ENCODE measurements at places on chromosomes 6 and 20.

GRCh38 chr6:24358219-24358821 lies 461 bp upstream of the DCDC2 start:
- DNase-seq: no peak

DNA sequence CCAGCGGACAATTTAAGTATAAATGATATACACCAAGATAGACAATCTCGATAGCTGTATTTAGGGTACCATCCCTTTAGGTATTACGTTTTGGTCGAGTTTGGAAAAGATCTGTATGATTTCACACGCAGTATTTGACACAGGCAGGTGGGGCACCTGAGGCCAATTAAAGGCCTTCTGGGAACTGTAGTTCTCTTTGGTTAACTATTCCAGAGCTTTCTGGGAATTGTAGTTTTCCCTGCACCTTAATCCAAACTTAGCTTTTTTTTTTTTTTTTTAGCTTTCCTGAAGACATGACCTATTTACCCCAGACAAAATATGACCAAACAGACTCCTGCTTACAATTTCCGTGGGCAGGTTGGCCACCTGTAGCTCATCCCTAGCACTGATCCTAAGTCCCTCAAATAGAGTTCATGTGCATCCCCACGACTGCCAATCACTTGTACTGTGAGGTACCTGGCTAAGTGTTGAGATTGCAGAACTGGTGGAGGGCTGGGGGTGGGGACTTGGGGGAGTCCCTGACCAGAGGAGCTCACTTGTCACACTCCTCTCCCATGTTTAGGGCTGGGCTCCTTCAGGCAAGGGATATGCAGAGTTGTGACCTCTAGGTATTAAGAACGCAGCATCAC lies 999 bp upstream of the EHMT2 start:
- DNase-seq: peak; percentile 24

DNA sequence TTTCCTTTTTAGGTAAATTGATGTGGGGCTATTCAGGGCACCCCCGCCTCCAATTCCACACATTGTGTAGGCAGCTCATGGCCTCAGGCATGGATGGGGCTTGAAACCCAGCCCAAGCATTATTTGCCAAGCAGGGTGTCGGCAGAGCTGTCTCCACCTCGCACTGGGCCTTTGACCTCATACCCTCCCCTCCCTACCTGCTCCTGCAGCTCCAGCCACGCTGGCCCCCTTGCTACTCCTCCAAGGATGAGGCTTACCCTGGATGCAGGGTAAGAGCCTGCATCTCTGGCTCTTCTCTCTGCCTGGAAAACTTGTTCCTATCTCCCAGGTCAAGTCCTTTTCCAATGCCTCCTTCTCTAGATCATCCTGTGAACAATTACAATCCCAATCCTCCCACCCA lies 232.6 kb downstream of the SOD2 start:
- DNase-seq: no peak

DNA sequence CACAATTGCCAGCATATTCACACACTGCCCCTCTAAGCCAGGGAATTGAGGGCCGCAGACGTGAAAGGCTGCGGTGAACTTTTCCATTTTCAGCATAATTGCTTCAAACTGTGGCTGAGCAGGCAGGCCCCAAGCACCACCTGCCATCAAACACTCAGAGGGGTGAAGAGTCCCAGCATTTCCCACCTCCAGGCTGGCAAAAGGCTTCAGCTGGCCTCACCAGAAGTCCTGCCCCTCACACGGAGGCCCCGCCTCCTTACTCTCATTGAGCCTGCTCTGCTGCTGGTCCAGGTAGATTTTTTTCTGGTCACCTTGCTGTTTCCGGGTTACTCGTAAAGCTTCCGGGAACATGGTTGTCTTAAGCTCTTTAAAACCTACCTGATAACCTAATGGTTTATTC lies 52.0 kb upstream of the PRELID3B start:
- no peak for DNase-seq

DNA sequence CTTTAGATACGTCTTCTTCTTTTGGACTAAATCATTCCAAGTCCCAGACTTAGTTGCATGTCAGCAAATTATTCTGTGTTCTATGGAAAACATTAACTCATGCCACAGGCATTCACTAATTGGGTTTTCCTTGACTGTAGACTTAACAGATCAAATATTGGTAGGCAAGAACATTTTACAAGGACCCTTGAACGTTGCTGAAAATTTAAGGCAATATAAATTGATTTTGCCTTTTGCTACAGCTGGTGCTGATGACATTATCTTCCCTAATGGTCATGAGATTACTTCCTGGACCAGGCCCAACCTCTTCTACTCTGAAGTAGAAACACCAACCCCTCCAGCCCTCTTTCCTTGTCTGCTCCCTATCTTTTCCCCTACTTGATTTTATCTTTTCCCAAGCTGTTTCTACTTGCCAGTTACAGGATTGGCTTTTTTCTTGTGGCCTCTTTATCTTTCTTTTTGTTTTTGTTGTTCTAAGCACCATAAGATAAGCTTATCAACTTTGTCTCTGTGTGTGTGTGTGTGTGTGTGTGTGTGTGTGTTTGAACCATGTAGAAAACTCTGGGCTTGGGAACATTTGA lies 514.0 kb upstream of the SOX4 start:
- no peak for DNase-seq

- DNase-seq: peak; percentile 54
These were observed 2.8 kb downstream of the RFPL4B start for GRCh38 chr6:112349958-112350357.

DNA sequence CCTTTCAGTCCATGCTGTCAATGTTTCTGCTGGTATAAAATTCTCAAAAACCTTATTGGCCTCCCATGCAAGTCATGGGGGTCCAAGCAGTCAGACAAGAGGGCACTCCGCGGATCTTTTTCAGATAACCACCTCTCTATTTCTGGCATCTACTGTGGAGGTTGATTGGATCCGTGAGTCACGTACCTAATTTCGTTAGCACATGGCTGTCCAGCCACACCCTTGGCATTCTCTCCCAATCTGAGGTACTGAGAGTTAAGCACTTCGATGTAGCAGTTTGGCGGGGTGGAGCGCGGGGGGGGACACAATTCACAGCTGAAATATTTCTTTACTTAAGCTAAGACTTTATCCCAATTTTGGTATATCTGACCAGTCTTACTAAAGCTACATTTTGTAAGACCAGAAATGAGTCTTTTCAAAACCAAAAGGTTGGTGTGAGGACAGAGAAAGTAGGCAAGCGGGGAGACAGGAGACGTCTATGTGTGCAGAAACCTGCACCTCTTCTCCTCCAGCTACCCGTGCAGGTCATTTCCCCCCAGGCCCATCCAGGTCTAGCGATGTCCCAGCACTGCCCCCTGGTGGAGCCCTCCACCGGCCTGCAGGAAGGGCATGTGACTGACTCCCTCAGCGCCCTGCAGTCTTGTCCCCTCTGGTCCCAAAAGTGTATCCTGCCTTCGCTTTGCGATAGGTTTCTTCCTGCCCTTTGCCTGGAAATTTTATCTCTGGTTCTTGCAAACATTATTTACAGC lies 113.1 kb downstream of the ADAT2 start:
- no peak for DNase-seq

GRCh38 chr6:110621061-110621460 lies 144.6 kb upstream of the SLC22A16 start:
- no peak for DNase-seq

DNA sequence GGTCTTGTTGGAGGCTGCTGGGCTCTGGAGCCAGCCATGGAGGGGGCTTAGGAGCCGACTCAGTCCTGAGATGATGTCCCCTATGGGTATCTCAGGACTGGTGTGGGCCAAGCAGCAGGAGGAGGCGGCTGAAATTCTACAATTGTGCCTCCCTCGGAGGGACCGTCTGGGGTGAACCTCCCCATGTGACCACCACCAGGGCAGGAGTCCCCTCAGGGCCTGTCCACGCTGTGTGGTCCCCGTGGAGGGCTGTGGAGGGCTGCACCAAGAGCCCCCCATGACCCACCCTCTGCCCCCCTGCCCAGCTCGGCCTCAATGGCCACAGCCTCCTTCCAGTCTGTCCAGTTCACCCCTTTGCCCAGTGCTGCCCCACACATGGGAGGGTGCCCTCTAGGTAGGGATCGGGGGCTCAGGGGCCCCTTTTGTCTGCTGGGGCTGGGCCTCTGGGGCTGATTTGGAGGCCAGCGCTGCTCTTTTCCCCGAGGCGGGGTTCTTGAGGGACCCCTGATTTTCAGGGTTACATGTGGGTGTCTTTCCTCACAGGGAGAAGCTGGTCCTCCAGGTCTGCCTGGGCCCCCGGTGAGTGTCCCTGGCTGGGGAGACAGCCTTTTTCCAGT lies 1.2 kb downstream of the COL9A3 start:
- no peak for DNase-seq

- DNase-seq: no peak
These were observed 115.1 kb upstream of the FRMD1 start for GRCh38 chr6:168193816-168194721.

DNA sequence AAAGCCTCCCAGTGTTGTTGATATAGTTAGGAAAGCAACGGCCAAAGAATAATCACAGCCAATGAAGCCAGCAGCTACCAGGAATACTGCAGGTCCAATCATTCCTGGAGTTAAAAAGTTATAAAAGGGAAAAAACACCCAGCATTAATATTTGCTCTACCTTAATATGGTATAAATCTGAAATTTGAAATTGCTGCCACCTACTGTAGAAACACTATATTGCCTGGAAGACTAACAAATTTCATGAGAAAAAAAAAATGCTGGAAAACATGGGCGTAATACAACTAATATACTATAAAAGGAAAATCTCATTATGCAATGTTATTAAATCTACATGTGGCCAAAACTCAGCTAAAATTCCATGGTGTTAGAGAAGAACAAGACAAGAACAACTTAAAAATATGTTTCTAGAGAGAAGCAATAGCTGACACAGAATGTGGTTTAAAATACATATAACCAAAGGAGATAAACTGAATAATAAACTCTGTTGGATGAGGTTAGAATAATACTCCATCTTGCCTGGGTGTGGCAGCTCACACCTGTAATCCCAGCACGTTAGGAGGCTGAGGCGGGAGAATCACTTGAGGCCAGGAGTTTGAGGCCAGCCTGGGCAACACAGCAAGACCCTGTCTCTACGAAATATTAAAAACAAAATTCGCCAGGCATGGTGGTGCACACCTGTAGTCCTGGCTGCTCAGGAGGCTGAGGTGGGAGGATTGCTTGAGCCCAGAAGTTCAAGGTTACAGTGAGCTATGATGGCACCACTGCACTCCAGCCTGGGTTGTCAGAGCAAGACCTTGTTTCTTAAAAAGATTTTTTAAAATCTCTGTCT lies 43.1 kb downstream of the SLC17A5 start:
- peak; percentile 70 for DNase-seq

DNA sequence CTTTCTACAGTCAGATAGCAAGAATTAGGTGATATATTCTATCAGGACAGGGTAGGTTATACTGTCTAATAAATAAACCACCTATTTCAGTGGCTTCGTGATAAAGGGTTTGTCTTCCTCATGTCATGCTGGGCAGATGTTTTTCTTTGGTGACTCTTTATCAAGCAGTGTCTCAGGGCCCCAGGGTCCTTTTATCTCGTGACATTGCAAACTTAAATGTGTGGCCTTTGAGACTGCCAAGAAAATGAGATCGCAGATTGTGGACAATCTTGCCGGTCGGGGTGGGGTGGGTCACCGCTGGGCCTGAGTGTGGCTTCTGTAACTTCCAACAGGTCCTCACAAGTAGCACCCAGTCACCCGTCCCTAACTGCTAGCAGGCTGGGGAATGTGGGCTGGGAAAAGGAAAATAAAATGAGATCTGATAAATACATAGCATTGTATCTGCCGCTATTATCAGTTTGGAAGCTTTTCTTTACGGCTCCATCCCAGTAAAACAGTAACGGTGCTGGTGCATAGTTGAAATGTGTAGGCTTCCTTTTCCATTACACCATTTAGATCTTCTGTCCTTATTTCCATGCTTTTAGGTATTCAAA lies 50.5 kb upstream of the BMP6 start:
- DNase-seq: no peak

GRCh38 chr6:38996676-38997075 lies 51.9 kb upstream of the GLP1R start:
- DNase-seq: no peak

GRCh38 chr20:41018153-41018552 lies 10.5 kb upstream of the TOP1 start:
- no peak for DNase-seq

- no peak for DNase-seq
These were observed 57.4 kb downstream of the RNASET2 start for GRCh38 chr6:166898910-166899309.

GRCh38 chr6:92468066-92468465 lies 951.3 kb downstream of the EPHA7 start:
- no peak for DNase-seq

GRCh38 chr6:167980911-167981580 lies 16.4 kb upstream of the KIF25 start:
- no peak for DNase-seq
